Upper lobe of left lung (tissue), 6 donors: ENCODE measurements at places on chromosomes 2 and 18. TPM values are rescaled to one million over a fixed set of nuclear protein-coding genes. Genes with fewer than 3 reads are reported as not detected.

- H3K4me3 ChIP-seq = no peak overlapping the region
- H3K27ac ChIP-seq = peak overlapping the region; percentile 20
- H3K27me3 ChIP-seq = no peaks in the 10 kb centered on the region
- DNase-seq = no peak
- H3K36me3 ChIP-seq = no peaks in the 10 kb centered on the region
Measured at GRCh38 chr2:149611100-149611820, 23.7 kb upstream of the MMADHC start.

DNA sequence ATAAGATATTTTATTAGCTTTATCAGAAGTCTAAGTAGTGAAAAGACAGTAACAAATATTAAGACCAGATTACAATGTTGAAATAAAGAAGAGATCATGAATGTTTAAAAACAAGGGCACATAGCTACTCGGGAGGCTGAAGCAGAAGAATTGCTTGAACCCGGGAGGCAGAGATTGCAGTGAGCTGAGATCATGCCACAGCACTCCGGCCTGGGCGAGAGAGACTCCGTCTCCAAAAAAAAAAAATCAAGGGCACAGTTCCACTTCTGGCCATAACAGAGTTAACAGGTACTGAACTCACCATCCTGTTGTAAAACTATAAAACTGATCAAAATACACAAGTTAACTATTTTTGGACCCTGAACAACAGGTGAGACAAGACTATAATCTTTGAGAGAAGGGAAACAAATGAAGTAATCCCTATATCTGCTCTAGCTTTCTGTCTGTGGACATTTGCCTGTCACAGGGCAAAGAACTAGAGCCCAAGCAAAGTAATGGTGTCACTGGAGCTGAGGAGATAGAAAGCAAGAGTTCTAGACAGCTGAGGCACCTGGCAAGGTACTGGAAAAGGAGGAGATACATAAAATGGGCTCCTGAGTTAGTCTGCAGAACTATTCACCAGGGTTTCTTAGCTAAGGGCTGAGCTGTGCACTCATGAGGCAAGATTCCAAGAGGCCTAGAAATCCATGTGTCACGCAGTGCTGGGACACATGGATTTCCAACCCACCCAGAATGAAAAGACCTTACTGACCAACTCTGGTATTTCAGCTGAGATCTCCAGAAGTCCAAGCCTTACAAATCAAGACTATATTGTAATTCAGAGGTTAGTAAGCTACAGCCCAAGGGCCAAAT is 15.2 kb downstream of the MMADHC start:
- peaks cover 35% of the 10 kb centered on the region for H3K36me3 ChIP-seq
- no peaks in the 10 kb centered on the region for H3K27me3 ChIP-seq
- H3K27ac ChIP-seq = no peak overlapping the region
- no peak overlapping the region for H3K4me3 ChIP-seq
- no peak for DNase-seq

The DCAF17 gene
- total RNA-seq = 9.4 TPM

The TIGD1 gene
- 2.6 TPM for total RNA-seq

GRCh38 chr2:28624793-28625701 is 126.6 kb upstream of the PPP1CB start:
- H3K36me3 ChIP-seq = no peaks in the 10 kb centered on the region
- H3K4me1 ChIP-seq = peaks cover 39% of the 10 kb centered on the region
- H3K4me3 ChIP-seq = no peak overlapping the region
- DNase-seq = peak; percentile 85
- H3K27me3 ChIP-seq = no peaks in the 10 kb centered on the region

The WIPF1 gene
- total RNA-seq = 79.0 TPM

- no peaks in the 10 kb centered on the region for H3K4me1 ChIP-seq
- H3K27me3 ChIP-seq = no peaks in the 10 kb centered on the region
- no peak overlapping the region for H3K4me3 ChIP-seq
Measured at GRCh38 chr18:75341267-75341666, 86.2 kb downstream of the SMIM21 start.

The TMEM182 gene
- 3.0 TPM for total RNA-seq

DNA sequence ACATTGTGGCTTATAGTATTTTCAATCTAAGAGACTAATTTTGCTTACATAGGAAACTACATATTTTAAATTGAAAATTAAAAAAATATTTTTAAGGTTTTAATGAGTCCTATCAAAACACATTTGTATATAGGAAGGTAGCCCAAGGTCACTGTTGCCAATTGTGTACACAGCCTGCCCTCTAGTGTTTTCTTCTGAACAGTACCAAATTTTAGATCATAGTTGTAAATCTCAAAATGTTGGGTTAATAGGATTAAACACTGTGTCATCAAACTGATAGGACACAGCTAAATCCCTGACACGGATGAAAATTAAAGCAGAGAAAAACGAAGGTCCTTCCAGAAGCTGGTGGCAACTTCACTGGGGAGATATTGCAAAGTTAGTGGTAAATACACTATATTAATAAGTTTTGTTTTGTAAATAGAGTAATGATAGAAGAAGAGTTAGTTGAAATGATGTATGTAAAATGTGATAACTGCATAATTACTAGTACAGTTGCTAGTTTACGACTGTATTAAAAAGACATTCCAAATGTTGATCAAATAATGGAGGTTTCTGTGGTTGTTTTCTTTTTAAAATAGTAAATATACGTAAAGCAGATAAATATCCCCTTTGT is 19.7 kb downstream of the CLUL1 start:
- DNase-seq = no peak
- H3K4me1 ChIP-seq = peaks cover 6% of the 10 kb centered on the region
- no peaks in the 10 kb centered on the region for H3K36me3 ChIP-seq
- H3K4me3 ChIP-seq = no peak overlapping the region
- H3K27ac ChIP-seq = no peak overlapping the region

DNA sequence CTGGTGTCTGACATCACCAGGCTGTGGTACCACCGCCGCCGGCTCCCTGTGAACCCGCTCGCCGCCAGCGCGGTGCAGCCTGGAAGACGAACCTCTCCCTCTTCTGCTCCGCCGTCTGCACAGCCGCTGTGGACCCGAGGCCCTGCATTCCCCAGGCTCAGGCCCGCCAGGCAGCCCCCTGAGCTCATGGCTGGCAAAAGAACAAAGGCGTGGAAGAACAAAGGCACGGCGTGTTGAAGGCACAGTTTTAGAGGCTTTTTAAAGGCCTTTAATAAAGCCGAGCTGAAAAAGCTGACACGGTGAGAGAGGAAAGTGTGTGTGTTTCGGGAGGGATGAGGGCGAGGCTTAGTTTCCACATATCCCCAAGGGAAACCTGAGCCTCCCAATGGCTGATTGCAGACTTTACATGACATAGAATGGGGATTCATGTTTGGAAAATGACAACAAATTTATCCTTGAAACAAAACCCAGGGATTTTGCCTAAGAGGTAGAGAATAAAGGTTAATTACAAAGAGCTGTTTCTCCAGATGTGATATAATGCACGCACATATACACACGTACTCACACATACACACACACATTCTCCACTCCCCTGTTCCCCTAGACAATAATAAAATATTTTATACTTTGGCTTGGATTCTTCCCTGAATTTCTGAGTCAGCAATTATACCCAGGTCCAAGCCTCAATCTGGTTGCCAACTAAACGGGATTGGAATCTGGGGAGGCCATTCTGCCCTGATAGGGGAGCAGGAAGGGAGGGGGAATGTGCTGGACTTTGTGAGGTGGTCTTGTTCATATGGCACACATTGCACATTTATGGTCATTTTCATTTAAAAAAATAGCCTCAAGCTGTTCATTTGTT is 39.7 kb downstream of the RFX8 start:
- no peak overlapping the region for H3K4me3 ChIP-seq
- H3K27ac ChIP-seq = no peak overlapping the region
- H3K27me3 ChIP-seq = no peaks in the 10 kb centered on the region
- no peaks in the 10 kb centered on the region for H3K36me3 ChIP-seq
- H3K4me1 ChIP-seq = no peaks in the 10 kb centered on the region
- DNase-seq = no peak

The COL6A3 gene
- 34.4 TPM for total RNA-seq

GRCh38 chr18:27808683-27809082 is 368.2 kb downstream of the CDH2 start:
- no peak for DNase-seq
- no peak overlapping the region for H3K27ac ChIP-seq
- H3K4me1 ChIP-seq = no peaks in the 10 kb centered on the region

The DLX1 gene
- not detected for total RNA-seq

- DNase-seq = no peak
- H3K27ac ChIP-seq = no peak overlapping the region
- no peaks in the 10 kb centered on the region for H3K36me3 ChIP-seq
- no peaks in the 10 kb centered on the region for H3K4me1 ChIP-seq
- H3K27me3 ChIP-seq = no peaks in the 10 kb centered on the region
Measured at GRCh38 chr2:17313261-17313660, 205.0 kb downstream of the RAD51AP2 start.

- H3K4me1 ChIP-seq = peaks cover 12% of the 10 kb centered on the region
- H3K27me3 ChIP-seq = no peaks in the 10 kb centered on the region
- H3K36me3 ChIP-seq = no peaks in the 10 kb centered on the region
- H3K27ac ChIP-seq = no peak overlapping the region
- DNase-seq = no peak
Measured at GRCh38 chr18:36757991-36758390, 70.8 kb downstream of the TPGS2 start.

The ITGA4 gene
- 13.9 TPM for total RNA-seq

DNA sequence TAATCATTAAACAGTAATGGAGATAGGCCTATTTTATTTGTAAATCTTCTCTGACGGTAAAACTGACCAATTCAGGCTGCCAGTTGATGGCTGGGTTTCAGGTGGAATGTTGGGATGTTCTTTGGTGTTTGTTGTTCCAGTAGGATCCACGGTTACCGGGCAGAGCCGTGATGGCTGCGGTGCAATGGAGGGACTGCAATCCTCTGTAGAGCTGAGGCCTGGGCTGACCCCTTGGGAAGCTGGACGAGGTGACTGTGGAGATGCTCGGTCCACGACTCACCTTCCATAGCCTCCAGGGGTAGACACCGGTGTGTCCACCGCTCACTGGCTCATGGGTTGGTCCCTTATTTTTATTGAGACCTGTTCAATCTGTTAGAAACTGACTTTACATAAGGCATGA is 42.5 kb downstream of the ZNF519 start:
- H3K27me3 ChIP-seq = no peaks in the 10 kb centered on the region
- no peaks in the 10 kb centered on the region for H3K4me1 ChIP-seq
- H3K36me3 ChIP-seq = no peaks in the 10 kb centered on the region
- DNase-seq = no peak

- H3K36me3 ChIP-seq = no peaks in the 10 kb centered on the region
- H3K27me3 ChIP-seq = no peaks in the 10 kb centered on the region
- no peak overlapping the region for H3K4me3 ChIP-seq
- H3K4me1 ChIP-seq = no peaks in the 10 kb centered on the region
Measured at GRCh38 chr18:42548493-42548892, 567.0 kb downstream of the RIT2 start.

The EVX2 gene
- not detected for total RNA-seq

The SP140 gene
- total RNA-seq = 15.7 TPM

GRCh38 chr2:11498543-11499034 is 32.6 kb upstream of the E2F6 start:
- no peaks in the 10 kb centered on the region for H3K4me1 ChIP-seq
- no peak for DNase-seq
- H3K4me3 ChIP-seq = no peak overlapping the region

- no peaks in the 10 kb centered on the region for H3K36me3 ChIP-seq
- H3K27me3 ChIP-seq = no peaks in the 10 kb centered on the region
- H3K27ac ChIP-seq = no peak overlapping the region
- H3K4me3 ChIP-seq = no peak overlapping the region
- H3K4me1 ChIP-seq = peaks cover under 1% of the 10 kb centered on the region
Measured at GRCh38 chr18:59737776-59738300, 40.6 kb upstream of the CCBE1 start.

- H3K36me3 ChIP-seq = no peaks in the 10 kb centered on the region
- no peaks in the 10 kb centered on the region for H3K4me1 ChIP-seq
- no peak for DNase-seq
- no peak overlapping the region for H3K27ac ChIP-seq
- H3K4me3 ChIP-seq = no peak overlapping the region
Measured at GRCh38 chr2:62688771-62689170, 16.7 kb upstream of the EHBP1 start.

DNA sequence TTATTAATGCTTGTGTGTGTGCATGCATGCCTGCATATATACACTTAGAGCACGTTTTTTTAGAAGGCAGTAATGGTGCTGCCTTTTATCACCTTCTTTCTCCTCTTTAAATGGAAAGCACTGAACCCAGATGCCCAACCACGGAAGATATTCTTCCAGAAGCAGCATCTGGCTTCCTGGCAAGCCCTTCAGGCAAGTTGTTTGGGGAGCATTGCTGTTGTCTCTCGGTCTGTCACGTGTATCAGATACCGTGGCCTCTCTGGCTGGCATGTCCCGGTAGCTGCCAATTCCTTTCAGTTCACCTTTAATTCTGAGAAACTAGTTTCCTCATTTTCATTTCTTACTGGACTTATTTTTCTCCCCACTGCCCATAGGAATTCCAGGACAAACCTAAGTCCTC is 587.8 kb downstream of the ARHGAP15 start:
- H3K27me3 ChIP-seq = no peaks in the 10 kb centered on the region
- peak overlapping the region; percentile 51 for H3K27ac ChIP-seq
- DNase-seq = no peak
- H3K4me3 ChIP-seq = no peak overlapping the region

The REG3A gene
- total RNA-seq = not detected

The PER2 gene
- 27.3 TPM for total RNA-seq

- no peak for DNase-seq
- no peaks in the 10 kb centered on the region for H3K27me3 ChIP-seq
- H3K4me1 ChIP-seq = peaks cover 8% of the 10 kb centered on the region
Measured at GRCh38 chr2:85444629-85445172, 26.2 kb downstream of the SH2D6 start.
